Bronchial epithelial cell (primary cell): ENCODE measurements at places on chromosomes 2 and 18. TPM values are rescaled to one million over a fixed set of nuclear protein-coding genes. Genes with fewer than 3 reads are reported as not detected.

Gene MC5R
- not detected in 2 replicates for total RNA-seq

Gene ANKRD30BL
- total RNA-seq: not detected in 2 replicates

Gene KLHL30
- 0.26 and 0.38 TPM in 2 replicates for total RNA-seq

Gene SGO2
- total RNA-seq: 0.64 and 0.79 TPM in 2 replicates

Gene INHA
- total RNA-seq: under 0.01 and 0.13 TPM in 2 replicates

Gene RAB6C
- total RNA-seq: under 0.01 TPM in 1 of 2 replicates, not detected in the other

Gene NPPC
- not detected in 2 replicates for total RNA-seq

Gene PSTPIP2
- 6.0 and 6.6 TPM in 2 replicates for total RNA-seq

Gene CAVIN2
- total RNA-seq: 2.8 and 3.7 TPM in 2 replicates

Gene ALPP
- not detected in 2 replicates for total RNA-seq

Gene SERPINB13
- 8.2 and 48.0 TPM in 2 replicates for total RNA-seq

Gene CRYGA
- not detected in 2 replicates for total RNA-seq

Gene CD302
- total RNA-seq: 0.13 and 0.26 TPM in 2 replicates

Gene MAPK4
- total RNA-seq: under 0.01 TPM in 1 of 2 replicates, not detected in the other

Gene KCNE4
- under 0.01 and 0.26 TPM in 2 replicates for total RNA-seq

Gene KLHL29
- 5.0 and 11.6 TPM in 2 replicates for total RNA-seq

Gene POTEC
- total RNA-seq: under 0.01 TPM in 1 of 2 replicates, not detected in the other

Gene CNTNAP5
- total RNA-seq: not detected in 2 replicates

Gene MBD1
- 127 and 221 TPM in 2 replicates for total RNA-seq

Gene SP140
- not detected in 2 replicates for total RNA-seq

Gene DSG1
- total RNA-seq: under 0.01 and 0.64 TPM in 2 replicates

Gene LRATD1
- 23.2 and 27.8 TPM in 2 replicates for total RNA-seq

Gene CCDC148
- total RNA-seq: 0.13 and 0.26 TPM in 2 replicates

Gene SLC35F6
- 29.2 and 37.1 TPM in 2 replicates for total RNA-seq

Gene ATL2
- 139 and 163 TPM in 2 replicates for total RNA-seq

Gene PLGLB2
- 1.3 TPM in 1 of 2 replicates, not detected in the other for total RNA-seq

Gene ERFE
- total RNA-seq: 4.2 and 5.8 TPM in 2 replicates

Gene EPHA4
- 6.1 and 14.7 TPM in 2 replicates for total RNA-seq

Gene CHRNG
- total RNA-seq: not detected in 2 replicates

Gene VAMP8
- 41.3 and 67.6 TPM in 2 replicates for total RNA-seq

Gene EML6
- 0.53 and 1.7 TPM in 2 replicates for total RNA-seq

Gene VSNL1
- 0.64 and 1.6 TPM in 2 replicates for total RNA-seq

Gene FSIP2
- total RNA-seq: 0.26 and 1.4 TPM in 2 replicates

Gene TPGS2
- total RNA-seq: 67.1 and 77.1 TPM in 2 replicates

Gene METTL21A
- total RNA-seq: 7.7 and 11.6 TPM in 2 replicates
